ENCODE measurements at places on chromosomes 7 and 10.

GRCh38 chr10:133139551-133140065, 20.4 kb upstream of the KNDC1 start:
- no peaks in the 10 kb centered on the region for H3K36me3 ChIP-seq
- H3K27me3 ChIP-seq: peaks cover under 1% of the 10 kb centered on the region
- H3K4me1 ChIP-seq: peaks cover 3% of the 10 kb centered on the region
- no peak overlapping the region for H3K27ac ChIP-seq

DNA sequence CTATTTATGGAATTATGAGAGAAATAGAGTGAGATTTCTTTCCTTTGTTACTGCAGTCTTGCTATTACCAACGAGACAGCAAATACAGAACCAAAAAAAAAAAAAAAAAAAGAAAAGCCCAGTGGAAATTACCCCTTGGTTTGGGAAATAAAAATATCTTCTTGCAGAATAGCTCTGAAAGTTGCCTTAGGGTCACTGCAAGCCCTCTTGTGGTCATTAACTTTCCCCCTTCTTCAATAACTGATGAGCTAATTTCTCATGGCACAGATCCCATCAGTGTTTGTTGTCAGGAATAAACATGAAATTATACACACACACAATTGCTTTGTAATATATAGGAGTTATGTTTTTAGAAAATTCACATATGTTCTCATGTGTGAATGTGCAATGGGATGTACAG, 111.0 kb upstream of the FEZF1 start:
- no peak overlapping the region for H3K4me3 ChIP-seq
- H3K4me1 ChIP-seq: no peaks in the 10 kb centered on the region
- DNase-seq: no peak
- no peaks in the 10 kb centered on the region for H3K27me3 ChIP-seq
- H3K36me3 ChIP-seq: no peaks in the 10 kb centered on the region
- H3K27ac ChIP-seq: no peak overlapping the region

GRCh38 chr10:92811986-92812385, 36.3 kb upstream of the EXOC6 start:
- no peak for DNase-seq
- H3K36me3 ChIP-seq: no peaks in the 10 kb centered on the region

DNA sequence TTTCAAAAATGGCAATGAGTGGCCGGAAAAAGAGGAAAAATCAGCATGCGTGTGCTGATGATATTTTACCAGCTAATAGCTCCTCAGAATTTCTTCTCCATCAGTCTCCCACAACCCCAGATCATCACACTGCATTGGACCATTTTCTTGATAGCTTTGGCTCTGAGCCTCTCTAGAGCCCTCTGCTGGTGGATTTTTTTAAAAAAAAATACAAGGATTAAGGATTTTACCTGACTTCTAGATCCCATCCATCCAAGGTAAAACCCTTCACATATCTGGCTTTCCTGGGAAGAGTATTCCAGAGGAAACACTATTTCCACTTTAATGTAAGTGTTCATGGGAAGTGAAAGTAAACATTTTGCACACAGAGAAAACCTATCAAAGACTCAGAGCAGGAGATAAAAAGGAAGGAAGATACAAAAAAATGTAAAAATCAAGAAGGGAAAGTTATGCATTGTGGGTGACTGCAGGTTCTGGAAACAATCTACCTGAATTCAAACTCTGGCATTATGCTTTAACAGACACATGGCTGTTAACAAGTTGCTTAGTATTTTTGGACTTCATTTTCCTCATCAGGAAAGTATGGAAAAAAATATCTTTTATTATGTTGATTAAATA, 380.9 kb downstream of the LRRTM3 start:
- no peaks in the 10 kb centered on the region for H3K4me1 ChIP-seq
- H3K36me3 ChIP-seq: no peaks in the 10 kb centered on the region
- H3K27ac ChIP-seq: no peak overlapping the region
- H3K27me3 ChIP-seq: no peaks in the 10 kb centered on the region
- no peak for DNase-seq

DNA sequence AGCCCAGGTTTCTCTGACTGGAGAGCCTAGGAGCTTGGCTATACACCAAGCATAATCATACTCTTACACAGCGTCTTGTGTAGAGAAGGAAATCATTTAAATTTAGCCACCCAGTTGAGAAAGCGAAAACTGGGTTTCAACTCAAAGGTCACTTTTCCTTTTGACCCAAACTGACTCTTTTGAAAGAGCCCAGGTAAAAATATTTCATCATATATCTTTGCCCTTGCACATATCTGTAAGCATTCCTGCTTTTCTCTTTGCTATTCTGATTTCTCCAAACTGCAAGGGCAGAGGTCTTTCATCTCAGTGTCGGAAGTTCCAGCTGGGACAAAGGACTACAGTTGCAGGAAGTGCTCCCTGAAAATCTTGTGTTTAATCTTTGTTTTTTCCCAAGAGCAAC, 22.0 kb upstream of the ABCB4 start:
- no peak for DNase-seq
- H3K4me1 ChIP-seq: no peaks in the 10 kb centered on the region
- peaks cover 2% of the 10 kb centered on the region for H3K27me3 ChIP-seq
- H3K36me3 ChIP-seq: no peaks in the 10 kb centered on the region

DNA sequence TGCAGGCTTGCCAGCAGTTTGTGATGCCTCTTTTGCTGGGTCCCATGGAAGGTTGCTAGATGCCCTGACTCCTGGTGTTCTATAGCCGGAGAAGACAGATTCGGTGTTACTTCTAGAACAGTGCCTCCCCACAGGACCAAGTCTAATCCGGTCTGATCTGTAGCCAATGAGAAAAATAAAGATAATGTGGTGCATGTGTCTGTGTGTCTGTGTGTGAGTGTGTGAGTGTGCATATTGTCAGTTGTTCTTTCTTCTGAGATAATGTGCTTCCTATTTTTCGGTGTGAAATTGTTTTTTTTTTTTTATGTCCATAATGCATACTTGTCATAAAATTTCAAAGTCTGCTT, 29.7 kb upstream of the ZNRF2 start:
- no peak overlapping the region for H3K27ac ChIP-seq
- no peaks in the 10 kb centered on the region for H3K27me3 ChIP-seq
- no peak for DNase-seq

DNA sequence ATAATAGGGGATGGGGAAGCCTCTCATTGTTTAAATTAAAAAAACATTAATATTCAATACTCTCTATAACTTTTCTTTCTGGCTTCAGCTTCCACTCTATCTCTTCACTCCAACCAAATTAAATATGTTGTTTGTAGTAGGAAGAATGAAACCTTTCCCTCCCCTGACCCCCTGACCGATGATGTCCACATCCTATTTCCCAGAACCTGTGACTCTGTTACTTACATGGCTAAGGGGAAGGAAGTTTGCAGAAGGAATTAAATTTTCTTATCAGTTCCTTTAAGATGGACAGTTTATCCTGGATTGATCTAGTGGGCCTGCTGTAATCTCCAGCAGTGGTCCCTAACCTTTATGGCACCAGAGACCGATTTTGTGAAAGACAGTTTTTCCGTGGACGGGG, 130.0 kb downstream of the PLXDC2 start:
- H3K36me3 ChIP-seq: no peaks in the 10 kb centered on the region
- no peaks in the 10 kb centered on the region for H3K27me3 ChIP-seq
- DNase-seq: no peak
- no peak overlapping the region for H3K4me3 ChIP-seq
- no peak overlapping the region for H3K27ac ChIP-seq
- H3K4me1 ChIP-seq: no peaks in the 10 kb centered on the region

- no peak overlapping the region for H3K4me3 ChIP-seq
- DNase-seq: no peak
- no peak overlapping the region for H3K27ac ChIP-seq
- H3K4me1 ChIP-seq: peaks cover 7% of the 10 kb centered on the region
- H3K36me3 ChIP-seq: peaks cover 1% of the 10 kb centered on the region
- no peaks in the 10 kb centered on the region for H3K27me3 ChIP-seq
Observed at GRCh38 chr10:47225219-47225927, 74.6 kb upstream of the GDF10 start.

DNA sequence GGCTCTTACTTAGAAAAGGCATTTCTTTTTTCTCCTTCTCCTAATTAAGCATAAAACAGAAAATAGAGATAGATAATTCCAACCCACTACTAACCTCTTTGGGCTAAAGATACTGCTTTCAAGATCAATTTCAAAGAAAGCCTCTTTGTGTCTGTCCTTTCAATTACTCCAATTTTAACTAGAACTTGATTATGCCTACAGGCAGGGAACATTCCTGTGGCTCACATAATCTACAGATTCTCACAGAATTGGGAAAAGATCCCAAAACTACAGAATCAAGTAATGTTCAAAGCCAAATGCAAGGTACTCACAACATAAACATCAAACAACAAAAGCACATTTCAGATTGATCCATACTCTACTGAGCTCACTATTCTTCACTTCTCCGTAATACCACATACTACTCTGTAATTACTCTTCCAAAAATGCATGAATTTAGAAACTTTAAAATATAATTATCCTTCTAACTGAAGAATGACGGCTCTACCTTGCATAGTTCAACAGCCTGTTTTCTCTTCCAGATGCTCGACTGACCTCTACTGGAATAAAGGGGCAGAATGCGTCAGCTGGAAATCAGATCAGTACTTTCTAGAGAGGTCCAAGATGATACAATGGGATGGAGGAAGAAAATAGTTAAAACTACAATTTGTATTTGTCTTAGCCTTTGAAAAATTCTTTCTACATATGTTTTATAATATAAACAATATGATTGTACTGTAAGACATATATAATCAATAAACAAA, 3.9 kb downstream of the MTERF1 start:
- peaks cover 23% of the 10 kb centered on the region for H3K4me1 ChIP-seq
- H3K27ac ChIP-seq: no peak overlapping the region
- DNase-seq: no peak
- no peak overlapping the region for H3K4me3 ChIP-seq
- no peaks in the 10 kb centered on the region for H3K27me3 ChIP-seq

DNA sequence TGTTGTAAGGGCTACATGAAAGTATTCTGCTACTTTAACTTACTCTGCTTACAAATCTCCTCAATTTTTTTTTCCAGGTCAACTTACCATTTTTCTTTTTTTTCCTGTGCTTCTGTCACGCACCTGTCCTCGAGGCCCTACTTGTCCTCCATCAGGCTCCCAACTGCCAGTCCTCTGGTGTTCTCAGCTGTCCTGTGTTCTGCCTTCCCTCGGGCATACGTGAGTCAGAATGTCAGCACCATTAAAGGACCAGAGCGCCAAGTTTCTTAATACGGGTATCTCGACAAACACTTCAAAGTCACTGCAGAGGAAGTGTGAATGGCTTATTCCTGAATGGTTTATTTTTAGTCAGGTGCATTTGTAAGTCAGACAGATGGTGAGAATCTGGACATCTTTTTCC, at the start of gene TEX47:
Gene TEX47 (minus strand): TSS at position 185 of the 400 bp plus-strand sequence. CDS start 795 bp downstream, outside the sequence.
- H3K4me3 ChIP-seq: no peak within 1 kb of the TSS
- DNase-seq: no peak
- H3K27ac ChIP-seq: no peak within 1 kb of the TSS
- H3K36me3 ChIP-seq: no peaks in the 10 kb centered on the region
- H3K4me1 ChIP-seq: no peaks in the 10 kb centered on the region
- H3K27me3 ChIP-seq: peaks cover 4% of the 10 kb centered on the region

DNA sequence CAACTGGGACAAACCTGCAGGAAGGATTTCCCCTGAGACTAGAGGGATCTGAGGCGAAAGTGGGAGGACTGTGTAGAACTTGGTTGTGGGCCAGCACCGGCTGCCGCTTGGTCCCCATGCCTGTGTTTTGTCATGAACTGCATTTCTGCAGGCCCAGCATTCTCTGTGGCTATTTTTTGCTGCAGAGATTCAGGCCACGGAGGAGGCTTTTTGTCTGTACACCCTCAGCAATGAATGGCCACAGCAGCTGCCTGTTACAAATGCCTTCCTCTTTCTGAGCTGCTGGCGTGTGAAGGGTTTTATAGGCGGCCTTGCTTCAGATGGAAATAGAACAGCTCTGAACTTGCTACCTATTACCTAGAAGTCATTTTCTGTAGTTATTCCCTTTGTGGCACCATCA, 164.4 kb downstream of the SH2D4B start:
- no peak overlapping the region for H3K4me3 ChIP-seq
- no peak overlapping the region for H3K27ac ChIP-seq
- no peaks in the 10 kb centered on the region for H3K4me1 ChIP-seq
- DNase-seq: no peak
- no peaks in the 10 kb centered on the region for H3K36me3 ChIP-seq
- H3K27me3 ChIP-seq: no peaks in the 10 kb centered on the region

DNA sequence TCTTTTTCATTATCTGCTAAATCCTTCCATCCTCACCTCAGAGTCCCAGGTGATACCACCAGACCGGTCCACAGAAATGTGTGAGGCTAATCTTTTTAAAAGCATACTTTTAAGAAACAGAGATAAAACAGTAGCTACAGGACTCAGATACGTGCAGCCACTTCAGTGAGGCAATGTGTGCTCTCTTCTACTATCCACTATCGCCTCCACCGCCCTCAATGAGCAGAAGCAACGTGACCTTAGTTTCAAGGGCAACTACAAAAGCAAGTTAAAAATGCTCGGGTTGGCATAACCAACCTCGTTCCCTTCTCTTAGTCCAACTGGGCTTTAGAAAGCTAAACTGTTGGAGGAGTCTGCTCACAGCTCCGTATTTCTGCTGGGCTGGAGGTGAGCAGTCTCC, 4.2 kb downstream of the FGFR2 start:
- no peak overlapping the region for H3K4me3 ChIP-seq
- H3K4me1 ChIP-seq: peaks cover 4% of the 10 kb centered on the region
- H3K27ac ChIP-seq: no peak overlapping the region
- H3K27me3 ChIP-seq: peaks cover 32% of the 10 kb centered on the region
- no peaks in the 10 kb centered on the region for H3K36me3 ChIP-seq

DNA sequence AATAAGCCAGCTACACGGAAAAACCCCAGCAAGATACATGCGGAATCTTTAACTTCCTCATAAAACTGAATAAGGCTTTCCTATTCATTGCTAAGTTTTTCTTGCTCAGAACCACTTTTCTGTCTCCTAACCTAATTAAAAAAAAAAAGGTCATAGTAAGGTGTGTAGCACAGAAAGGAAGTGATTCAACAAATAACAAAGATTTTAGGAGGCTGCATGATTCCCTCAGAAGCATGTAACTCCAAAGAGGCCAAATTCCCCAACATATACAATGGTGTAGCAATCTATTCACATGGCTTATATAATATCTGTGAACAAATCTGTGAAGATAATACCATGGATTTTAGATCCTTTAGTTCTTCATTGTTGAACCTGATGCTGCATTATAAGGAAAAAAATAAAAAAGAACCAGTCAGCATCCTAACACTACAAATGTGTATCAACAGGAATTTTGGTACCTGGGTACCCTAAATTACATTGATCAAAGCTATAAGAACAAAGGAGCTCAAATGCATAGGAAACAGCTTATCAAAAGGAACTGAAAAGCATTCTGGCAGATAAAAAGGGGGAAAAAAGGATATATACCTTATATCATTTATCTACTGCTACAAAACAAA, 63.8 kb downstream of the IMMP2L start:
- no peak overlapping the region for H3K4me3 ChIP-seq
- H3K36me3 ChIP-seq: peaks cover 17% of the 10 kb centered on the region
- H3K4me1 ChIP-seq: peaks cover 14% of the 10 kb centered on the region

GRCh38 chr7:152667958-152668357, 8.0 kb downstream of the XRCC2 start:
- no peak for DNase-seq
- no peaks in the 10 kb centered on the region for H3K4me1 ChIP-seq
- H3K4me3 ChIP-seq: no peak overlapping the region
- H3K27me3 ChIP-seq: no peaks in the 10 kb centered on the region

- no peaks in the 10 kb centered on the region for H3K27me3 ChIP-seq
- no peak overlapping the region for H3K4me3 ChIP-seq
- no peaks in the 10 kb centered on the region for H3K4me1 ChIP-seq
- no peak overlapping the region for H3K27ac ChIP-seq
Observed at GRCh38 chr10:70538195-70538520, 59.6 kb downstream of the PALD1 start.

GRCh38 chr10:15346440-15347141, 24.5 kb downstream of the FAM171A1 start:
- no peak for DNase-seq
- peaks cover 5% of the 10 kb centered on the region for H3K4me1 ChIP-seq
- peaks cover 15% of the 10 kb centered on the region for H3K27me3 ChIP-seq
- no peak overlapping the region for H3K4me3 ChIP-seq
- H3K36me3 ChIP-seq: no peaks in the 10 kb centered on the region

Measured in activated naive CD4-positive, alpha-beta T cell treated with anti-CD3 and anti-CD28 coated beads for 36 hours (primary cell).